Activated T-cell treated with anti-CD3 and anti-CD28 coated beads for 24 hours (primary cell): ENCODE measurements at places on chromosomes 16 and 17.

DNA sequence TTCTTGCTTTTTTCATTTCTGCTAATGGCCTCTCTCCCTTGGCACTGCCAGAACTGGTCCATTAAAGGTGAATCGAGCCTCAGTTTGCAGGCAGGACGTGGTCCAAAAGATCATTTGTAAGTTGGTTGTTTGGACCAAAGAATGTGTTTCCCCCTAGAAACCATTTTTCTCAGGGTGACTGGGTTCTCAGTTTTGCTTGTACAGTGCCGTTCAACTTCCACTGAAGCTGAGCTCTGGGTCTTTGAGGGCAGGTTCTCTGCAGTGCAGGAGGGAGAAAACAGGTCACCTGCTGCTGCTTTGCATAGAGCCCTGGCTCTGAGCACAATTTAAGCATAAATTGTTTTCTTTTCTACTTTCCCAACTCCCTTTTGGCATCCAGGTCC is 9.0 kb upstream of the AMZ2 start:
- no peak for DNase-seq

DNA sequence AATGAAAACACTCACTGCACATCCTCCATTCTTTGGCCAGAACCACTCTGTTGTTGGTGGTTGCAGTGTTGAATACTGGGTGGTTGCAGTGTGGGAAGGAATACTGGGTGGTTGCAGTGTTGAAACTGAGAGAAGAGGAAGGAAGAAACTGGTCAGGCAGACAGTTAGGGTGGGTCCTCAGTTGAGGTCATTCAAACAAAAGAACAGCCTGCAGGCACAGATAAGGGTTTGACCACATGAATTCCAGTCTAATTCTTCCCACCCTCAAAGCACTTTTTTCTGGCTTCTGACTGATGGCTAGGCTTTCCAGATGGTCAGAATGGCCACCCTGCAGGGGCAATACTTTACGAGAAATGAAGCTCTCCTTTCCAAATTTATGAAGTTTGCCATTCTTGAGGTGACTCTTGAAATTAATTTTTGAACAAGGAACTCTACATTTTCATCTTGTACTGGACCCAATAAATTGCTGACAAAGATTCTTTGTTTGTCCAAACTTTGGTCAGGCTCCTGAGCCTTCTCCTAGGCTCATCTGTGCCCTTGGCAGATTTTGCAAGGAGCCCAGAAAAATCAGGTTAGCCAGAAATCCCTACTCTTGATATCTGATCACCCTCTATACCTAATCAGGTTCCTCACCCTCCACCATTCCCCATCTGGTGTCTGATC is 596.6 kb upstream of the CDH5 start:
- DNase-seq = no peak

- DNase-seq = peak; percentile 8
Observed at GRCh38 chr17:79923974-79924638, 84.9 kb upstream of the CBX4 start.

GRCh38 chr17:20926532-20926931 is 116.3 kb downstream of the USP22 start:
- DNase-seq = no peak

- no peak for DNase-seq
Observed at GRCh38 chr17:9917801-9918200, 12.7 kb upstream of the RCVRN start.

- DNase-seq = no peak
Observed at GRCh38 chr16:81492965-81493754, 48.6 kb downstream of the CMIP start.

DNA sequence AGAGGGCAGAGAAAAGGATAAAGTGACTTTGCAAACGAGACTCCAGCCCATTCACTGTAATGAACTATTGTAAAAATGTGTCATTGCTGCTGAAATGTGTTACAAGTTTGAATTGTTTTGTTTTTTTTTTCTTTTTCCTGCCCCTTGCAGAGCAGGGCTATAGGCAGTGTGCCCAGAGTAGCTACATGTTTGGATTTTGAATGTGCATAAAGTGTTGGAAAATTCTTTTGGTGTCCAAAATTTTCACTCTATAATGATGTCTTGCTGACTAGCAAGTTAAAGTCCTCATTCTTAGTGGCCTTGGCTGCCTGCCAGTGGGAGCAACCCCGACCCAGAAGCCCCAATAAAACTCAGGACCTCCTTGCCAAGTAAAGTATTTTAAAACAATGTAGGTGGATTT is 66.5 kb downstream of the IGF2BP1 start:
- DNase-seq = no peak

DNA sequence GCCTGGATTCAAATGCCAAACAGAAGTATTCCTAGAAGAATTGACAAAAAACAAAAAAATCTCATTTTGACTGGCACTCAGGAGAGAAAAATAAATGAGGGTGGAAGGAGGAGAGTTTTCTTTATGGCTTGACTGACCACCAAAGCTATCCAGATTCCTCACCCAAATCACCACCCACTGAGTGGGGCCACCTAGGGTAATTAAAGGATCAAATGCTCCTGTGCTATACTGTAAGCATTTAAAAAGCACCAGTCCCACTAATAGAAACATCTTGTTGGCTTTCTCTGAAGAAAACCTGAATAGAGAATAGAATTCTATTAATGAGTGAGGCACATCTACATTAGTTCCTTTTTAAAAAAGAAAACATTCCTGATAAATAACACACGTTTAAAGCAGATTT is 163.3 kb downstream of the ANKFN1 start:
- no peak for DNase-seq

DNA sequence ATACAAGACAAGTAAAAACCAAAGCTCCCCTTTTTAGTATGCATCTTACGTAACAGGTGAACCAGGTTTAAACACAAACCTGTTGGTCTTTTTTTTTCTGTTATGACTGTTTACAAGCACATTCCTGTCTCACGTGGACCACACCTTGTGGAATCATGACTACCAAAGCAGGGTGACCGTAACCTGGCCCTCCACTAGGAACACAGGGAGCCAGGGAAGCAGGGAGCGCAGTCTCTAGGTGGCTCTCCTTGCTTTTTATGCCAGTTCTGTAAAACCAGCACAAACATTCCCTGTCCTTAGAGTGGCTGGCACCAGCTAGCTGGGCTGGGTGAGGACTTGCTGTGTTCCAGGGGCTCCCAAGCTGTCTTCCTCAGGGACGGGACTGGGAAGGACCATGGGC is 44.1 kb downstream of the DDX19A start:
- DNase-seq = no peak

DNA sequence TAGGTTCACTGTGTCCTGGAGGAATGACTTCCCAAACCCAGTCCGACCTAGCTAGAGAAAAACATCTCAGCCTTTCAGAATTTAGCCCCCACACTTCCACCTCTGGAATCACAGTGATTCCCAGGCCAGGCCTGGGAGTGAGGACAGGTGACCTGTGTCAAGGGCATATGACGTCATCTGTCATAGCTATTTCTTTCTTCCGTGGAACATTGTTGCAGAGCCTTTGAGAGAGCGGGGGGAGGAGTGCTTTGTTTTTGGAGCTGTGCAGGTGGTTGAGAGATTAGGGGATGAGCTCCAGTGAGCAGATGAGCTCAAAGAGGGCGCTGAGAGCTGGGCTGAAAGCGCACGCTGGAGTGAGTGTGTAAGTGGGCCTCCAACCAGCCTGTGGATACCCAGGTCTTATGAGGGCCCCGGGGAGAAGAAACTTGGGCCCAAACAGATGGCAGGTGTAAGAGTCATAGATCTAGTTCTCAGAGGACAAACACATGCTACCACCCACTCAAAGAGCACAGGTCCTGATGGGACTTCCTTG is 344.8 kb downstream of the SNX29 start:
- DNase-seq = no peak

GRCh38 chr16:50804290-50804907 is 62.5 kb downstream of the CYLD start:
- no peak for DNase-seq

DNA sequence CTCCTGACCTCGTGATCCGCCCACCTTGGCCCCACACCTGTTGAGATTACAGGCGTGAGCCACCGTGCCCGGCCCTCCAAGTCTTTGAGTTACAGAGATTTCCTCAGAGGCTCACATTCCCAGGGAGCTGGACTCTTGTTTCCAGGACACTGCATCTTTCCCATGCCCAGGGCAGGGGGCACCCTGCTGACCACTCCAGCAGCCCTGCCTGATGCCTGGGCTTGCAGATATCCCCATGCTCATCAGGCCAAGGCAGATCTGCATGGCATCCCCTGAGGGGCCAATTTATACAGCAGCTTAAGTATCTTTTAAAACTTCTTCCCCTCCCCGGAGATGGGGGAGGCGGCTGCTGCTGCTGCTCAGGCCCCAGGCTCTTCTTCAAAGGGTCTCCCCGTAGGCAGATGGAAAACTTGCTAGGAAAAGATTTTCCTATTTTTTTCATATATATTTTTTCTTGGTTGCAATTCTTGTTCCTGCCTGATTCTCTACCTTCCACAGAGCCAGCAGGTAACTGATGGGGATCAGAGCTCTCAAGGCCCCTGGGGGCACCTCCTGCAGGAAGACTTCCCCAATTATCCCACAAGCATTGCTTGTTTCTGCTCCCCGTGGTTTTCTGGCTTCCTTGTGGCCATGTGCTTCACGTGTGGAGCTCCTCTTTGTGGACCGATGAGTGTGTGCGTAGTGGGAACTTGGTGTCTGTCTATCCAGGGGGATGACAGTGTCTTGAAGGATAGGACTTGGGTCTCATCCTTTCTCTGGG is 102.2 kb upstream of the SDK2 start:
- no peak for DNase-seq

DNA sequence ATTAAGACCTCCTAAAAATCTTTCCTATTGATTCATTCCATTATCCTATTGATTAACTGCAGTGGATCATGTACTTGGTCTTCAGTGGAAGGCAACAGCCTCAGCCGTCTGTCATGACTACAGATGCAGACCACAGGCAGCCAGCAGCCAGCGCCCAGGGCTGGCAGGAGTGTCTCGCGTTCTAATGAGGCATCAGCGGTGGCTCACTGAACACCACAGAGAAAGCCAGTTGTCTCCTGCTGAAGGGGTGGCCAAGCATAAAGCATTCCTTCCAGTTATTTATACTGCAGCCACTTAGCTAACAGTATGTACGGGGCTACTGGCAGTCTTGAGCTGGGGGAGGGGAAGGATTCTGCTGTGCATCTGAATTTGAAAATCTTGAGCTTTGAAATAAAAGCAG is 214.3 kb downstream of the IRX3 start:
- DNase-seq = no peak

GRCh38 chr17:32536736-32537643 is 50.2 kb downstream of the CDK5R1 start:
- no peak for DNase-seq

- DNase-seq = no peak
Observed at GRCh38 chr16:85642762-85643358, 29.7 kb downstream of the GSE1 start.

- DNase-seq = no peak
Observed at GRCh38 chr17:39175695-39176093, 9.7 kb upstream of the ARL5C start.

DNA sequence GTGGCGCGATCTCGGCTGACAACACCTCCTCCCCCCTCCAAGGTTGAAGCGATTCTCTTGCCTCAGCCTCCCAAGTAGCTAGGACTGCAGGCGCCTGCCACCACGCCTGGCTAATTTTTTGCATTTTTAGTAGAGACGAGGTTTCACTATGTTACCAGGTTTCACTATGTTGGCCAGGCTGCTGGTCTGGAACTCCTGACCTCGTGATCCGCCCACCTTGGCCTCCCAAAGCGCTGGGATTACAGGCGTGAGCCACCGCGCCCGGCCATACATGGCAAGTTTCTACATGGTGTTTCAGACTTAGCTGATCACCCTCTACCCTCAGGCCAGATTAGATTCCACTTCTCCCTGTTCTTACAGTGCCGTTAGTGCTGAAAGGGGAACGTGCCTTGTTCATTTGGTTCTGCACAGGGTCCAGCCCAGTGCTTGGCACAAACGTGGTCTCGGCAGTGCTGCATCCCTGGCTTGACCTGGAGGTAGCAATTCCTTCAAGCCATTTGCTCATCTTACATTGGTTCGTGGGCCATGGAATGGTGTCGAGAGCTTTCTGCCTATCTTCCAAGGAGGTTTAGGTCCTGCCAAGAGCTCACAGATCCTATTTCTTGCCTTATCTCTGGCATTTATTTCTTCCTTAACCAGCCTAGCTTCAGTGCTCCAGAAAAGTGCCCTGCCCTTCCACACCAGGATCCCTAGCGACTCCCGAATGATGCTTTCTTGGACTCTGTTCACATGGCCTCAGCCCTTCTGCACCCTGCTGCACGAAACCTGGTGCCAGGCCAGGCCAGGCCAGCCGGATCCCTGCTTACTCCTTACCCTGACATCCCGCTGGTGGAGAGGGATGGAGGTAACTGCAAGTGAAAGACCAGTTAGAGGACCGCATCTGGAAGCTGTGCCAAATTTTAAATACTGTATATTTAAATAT is 14.8 kb upstream of the AURKB start:
- DNase-seq = no peak
